ENCODE measurements at places on chromosomes 7 and 10. TPM values are rescaled to one million over a fixed set of nuclear protein-coding genes. Genes with fewer than 3 reads are reported as not detected.

GRCh38 chr10:26057466-26057865, 123.4 kb downstream of the MYO3A start:
- no peak overlapping the region for H3K4me3 ChIP-seq
- no peaks in the 10 kb centered on the region for H3K27me3 ChIP-seq
- H3K4me1 ChIP-seq, result no peaks in the 10 kb centered on the region
- DNase-seq, result no peak
- no peaks in the 10 kb centered on the region for H3K36me3 ChIP-seq

The SLC26A3 gene
- 122 TPM for polyA plus RNA-seq

The SEC31B gene
- 4.4 TPM for polyA plus RNA-seq

The TEX36 gene
- not detected for polyA plus RNA-seq

DNA sequence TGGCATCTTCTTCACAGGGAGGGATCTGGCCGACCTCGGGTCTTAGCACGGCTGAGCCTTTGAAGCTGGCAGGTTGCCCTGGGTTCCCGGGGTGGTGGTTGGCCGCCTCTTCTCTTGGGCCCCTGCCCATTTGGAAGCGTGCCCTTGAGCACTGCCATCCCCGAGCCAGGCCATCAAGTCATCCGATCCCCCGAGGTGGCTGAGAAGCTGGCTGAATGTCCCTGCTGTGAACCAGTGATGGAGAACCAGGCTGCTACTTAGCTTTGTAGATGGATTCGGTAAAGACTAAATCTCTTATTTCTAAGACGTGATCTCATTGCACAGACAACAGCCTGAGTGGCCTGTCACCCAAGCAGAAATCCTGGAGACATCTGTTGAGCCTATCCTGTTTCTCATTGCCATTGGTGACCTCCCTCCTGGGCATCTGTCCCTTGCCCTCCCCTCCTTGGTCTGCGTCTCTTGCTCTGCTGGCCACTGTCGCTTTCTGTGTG, 74.3 kb downstream of the GRK5 start:
- DNase-seq, result no peak
- no peaks in the 10 kb centered on the region for H3K36me3 ChIP-seq
- no peaks in the 10 kb centered on the region for H3K27me3 ChIP-seq

The EBF3 gene
- polyA plus RNA-seq, result not detected

GRCh38 chr10:108319434-108320222, 1155.1 kb upstream of the SORCS1 start:
- no peaks in the 10 kb centered on the region for H3K4me1 ChIP-seq
- no peaks in the 10 kb centered on the region for H3K36me3 ChIP-seq
- no peak overlapping the region for H3K27ac ChIP-seq
- H3K27me3 ChIP-seq, result no peaks in the 10 kb centered on the region
- DNase-seq, result peak; percentile 3

The RELN gene
- polyA plus RNA-seq, result not detected

The CRHR2 gene
- polyA plus RNA-seq, result 0.32 TPM

The SMO gene
- 0.54 TPM for polyA plus RNA-seq

The SFTPA1 gene
- polyA plus RNA-seq, result 0.21 TPM

DNA sequence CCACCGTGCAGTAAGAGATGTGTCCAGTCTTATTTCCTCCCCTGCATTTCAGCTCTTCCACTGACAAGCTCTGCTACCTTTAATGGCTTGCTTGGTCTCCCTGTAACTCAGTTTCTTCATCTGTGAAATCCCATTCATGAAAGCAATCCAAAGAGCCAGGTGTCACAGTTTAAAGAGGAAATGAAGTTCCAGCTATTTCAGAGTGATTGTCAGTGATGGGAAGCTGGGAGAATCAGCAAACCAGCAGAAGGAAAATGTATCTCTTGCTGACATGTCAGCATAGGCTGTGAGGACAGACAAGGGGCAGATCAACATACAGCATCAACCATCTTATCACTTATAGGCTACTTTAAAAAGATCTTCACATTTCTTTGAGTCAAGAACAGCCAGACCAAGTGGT, 445.3 kb downstream of the ADRA2A start:
- H3K27ac ChIP-seq, result no peak overlapping the region
- no peak overlapping the region for H3K4me3 ChIP-seq
- DNase-seq, result no peak
- H3K27me3 ChIP-seq, result no peaks in the 10 kb centered on the region

DNA sequence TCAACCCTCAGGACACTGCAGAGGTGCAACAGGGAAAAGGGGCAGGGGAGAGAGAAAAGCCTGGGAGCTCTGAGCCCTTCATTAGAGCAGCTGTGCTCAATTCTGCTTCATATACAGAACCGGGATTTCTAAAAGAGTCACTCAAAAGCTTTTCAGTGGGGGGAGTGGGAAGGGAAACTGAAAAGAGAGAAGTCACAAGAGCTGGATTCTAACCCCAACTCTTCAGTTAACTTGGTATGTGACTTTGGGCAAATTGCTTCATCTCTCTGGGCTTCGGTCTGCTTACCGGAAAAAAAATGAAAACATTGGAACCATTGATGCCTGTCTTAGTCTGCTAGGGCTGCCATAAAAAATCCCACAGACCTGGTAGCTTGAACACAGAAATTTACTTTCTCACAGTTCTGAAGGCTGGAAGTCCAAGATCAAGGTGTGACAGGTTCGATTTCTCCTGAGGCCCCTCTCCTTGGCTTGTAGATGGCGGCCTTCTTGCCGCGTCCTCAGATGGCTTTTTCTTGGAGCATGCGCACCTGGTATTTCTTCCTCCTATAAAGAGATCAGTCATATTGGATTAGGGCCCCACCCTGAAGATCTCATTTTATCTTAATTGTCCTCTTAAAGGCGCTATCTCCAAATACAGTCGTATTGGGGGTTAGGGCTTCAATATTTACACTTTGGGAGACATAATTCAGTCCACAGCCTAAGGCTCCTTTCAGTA, 118.3 kb upstream of the KMT2E start:
- DNase-seq, result no peak
- H3K4me3 ChIP-seq, result no peak overlapping the region
- peak overlapping the region; percentile 49 for H3K27ac ChIP-seq
- H3K36me3 ChIP-seq, result no peaks in the 10 kb centered on the region

- peaks cover 2% of the 10 kb centered on the region for H3K27me3 ChIP-seq
- no peak overlapping the region for H3K27ac ChIP-seq
- H3K36me3 ChIP-seq, result no peaks in the 10 kb centered on the region
- no peak for DNase-seq
- H3K4me1 ChIP-seq, result no peaks in the 10 kb centered on the region
Measured at GRCh38 chr10:45224219-45224841, 91.1 kb downstream of the OR13A1 start.

GRCh38 chr10:128217136-128217535, 90.9 kb upstream of the MKI67 start:
- H3K4me3 ChIP-seq, result no peak overlapping the region
- peaks cover 4% of the 10 kb centered on the region for H3K27me3 ChIP-seq
- DNase-seq, result no peak
